NCI-H2029 treated with DMSO at 0.1 percent for 48 hours (cell line): ENCODE measurements at places on chromosomes 4 and X.
A peak's percentile ranks its signal among the peaks of the same experiment; 100 is the strongest.

GRCh38 chr4:144565527-144566195, 80.3 kb upstream of the HHIP start:
- DNase-seq = no peak

DNA sequence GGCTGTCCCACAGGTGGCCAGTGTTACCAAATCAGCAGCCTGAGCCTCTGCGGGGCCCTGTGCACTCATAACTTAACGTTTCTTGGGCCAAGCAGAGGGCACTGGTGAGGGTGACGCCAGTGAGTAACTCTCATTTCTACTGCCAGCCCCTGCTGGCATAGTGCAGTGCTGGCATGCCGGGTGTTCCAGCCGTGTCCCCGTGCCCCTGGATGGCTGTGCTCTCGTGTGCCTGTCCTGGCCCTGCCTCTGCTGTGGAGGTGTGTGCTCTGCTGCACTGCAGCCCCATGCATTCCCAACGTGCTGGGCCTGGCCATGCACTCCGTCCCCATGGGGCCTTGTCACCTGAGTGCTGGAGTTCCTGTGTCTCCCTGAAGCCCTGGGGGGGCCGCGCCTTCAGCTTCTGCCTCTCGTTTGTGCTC, 14.7 kb downstream of the TBC1D14 start:
- DNase-seq = no peak

DNA sequence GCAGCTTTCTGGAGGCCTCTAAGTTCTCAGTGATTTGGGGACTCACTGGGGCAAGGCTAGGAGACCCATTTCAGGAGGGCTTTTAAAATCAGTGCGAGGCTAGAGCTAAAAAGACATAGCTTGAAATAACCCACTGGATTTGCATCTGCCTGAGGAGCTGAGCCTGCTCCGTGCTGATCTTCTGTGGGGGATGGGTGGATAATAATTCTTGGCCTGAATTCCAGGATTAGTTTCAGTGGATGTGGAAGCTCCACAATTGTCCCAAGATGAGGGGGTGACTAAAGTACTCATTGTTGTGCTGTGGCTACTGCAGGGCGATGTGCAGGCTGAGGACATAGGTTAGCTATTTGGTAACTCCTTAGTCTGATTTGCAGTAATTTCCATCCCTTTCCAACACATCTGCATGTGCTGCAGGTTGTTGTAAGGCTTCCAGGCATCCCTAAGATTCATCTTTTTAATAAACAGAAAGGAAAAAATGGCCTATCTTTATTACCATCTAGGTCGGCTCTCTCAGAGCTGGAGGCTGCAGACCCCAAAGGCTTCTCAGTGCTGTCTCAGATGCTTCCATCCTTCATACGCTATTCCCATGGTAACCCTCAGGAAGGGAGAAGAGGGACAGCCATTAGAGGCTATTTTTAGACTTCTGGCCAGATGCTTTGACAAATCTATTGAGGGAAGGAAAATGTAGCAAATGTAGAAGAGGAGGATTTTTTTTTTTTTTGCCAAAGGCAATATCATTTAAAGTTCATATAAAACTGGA, 63.4 kb downstream of the GRXCR1 start:
- DNase-seq = no peak

DNA sequence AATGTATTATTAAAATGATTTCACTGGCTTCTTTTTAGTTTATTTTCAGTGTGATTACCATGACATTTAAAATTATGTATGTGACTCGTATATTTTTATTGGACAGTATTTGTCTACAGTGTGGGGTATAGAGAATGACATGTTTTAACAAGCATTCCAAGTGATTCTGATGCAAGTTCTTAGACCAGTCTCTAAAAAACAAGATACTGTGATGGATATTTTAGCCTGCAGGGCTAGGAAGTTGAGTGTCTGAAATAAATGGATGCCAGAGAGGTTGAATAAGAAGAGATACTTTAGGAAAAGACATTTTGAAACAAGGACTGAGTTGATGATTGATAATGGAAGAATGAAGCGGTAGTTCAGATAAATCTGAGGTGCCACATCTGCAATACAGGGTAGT, 3.5 kb upstream of the MAD2L1 start:
- DNase-seq = no peak

- DNase-seq = no peak
Measured at GRCh38 chr4:90127706-90128345, 632 bp downstream of the CCSER1 start.

DNA sequence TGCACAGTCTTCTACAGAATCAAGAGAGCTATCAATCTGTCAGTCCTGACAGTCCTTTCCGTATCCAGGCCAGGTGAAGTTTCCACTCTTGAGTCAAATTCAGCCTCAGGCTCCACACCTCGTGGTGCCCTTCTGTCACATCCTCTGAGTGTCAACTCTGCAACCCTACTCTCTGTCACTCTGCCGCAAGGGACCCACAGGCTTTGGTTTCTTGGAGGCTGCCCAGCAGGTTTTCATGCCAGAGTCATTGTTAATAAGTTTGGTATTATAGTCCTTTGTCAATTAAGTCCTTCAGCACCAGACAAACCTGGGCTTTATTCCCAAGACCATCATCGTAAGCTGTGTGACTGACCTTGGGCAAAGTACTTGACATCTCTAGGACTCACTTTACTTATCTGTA, 83.4 kb upstream of the KLHL13 start:
- no peak for DNase-seq

DNA sequence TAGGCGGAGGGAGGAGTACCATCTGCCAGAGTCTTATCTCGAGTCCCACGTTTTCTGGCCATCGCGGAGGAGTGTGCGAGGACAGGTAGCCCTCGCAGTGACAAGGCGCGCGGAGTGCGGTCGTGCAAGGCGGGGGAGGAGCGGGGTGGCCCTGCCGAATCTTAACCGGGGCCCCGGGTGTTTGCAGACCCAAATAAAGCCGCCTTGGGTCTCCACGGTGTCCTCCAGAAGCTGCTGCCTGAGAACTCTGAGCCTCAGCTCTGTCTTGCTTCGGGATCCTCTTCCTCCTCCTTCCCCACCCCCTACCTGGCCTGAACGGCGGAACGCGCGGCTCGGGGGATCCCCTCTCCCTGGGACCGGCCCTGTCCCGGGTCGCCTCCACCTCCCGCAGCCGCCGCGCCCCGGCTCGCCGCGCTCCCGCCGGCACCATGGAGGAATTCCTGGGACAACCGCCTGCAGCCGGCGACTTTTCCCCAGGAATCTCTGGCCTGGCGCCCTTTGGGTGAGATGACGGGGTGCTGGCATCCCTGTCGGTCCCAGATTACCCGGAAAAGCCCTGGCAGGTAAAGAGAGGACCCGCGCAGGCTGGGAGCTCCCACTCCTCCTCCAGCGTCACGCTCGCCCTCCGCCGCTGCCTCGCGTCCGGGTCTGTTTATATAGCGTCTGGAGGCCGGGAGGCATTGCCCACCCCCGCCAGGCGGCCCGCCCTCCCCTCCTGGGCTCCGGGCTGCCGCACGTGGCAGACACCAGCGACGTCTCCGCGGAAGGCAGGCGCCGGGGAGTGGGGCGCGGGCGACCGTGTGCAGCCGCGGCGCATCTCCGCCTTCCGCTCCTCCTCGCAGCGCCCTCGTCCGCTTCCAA, at the start of gene GALNTL6:
GALNTL6 (plus strand) TSS at position 740 of the 861 bp plus-strand sequence.
- no peak for DNase-seq

- no peak for DNase-seq
Measured at GRCh38 chrX:134753718-134754008, 95.4 kb upstream of the PLAC1 start.

GRCh38 chr4:162699629-162700028, 467.1 kb downstream of the NAF1 start:
- DNase-seq = no peak

- no peak for DNase-seq
Measured at GRCh38 chr4:102328045-102328444, 17.2 kb downstream of the SLC39A8 start.

GRCh38 chrX:1325515-1326116, 11.0 kb upstream of the IL3RA start:
- no peak for DNase-seq

DNA sequence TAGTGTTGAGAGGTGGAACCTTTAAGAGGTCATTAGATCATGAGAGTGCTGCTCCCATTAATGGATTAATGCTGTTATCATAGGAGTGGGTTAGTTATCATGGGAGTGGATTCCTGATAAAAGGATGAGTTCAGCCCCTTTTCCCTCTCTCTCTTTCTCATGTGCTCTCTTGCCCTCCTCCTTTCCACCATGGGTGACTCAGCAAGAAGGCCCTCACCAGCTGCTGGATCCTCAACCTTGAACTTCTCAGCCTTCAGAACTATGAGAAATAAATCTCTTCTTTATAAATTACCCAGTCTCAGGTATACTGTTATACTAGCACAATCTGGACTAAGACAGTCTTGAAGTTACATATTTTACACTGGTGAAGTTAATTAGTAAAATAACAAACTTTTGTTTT, 10.0 kb upstream of the CDKL5 start:
- DNase-seq = no peak

- no peak for DNase-seq
Measured at GRCh38 chrX:139949703-139950102, 15.6 kb downstream of the CXorf66 start.

GRCh38 chr4:33013282-33013681, 2293.1 kb downstream of the PCDH7 start:
- no peak for DNase-seq

- DNase-seq = no peak
Measured at GRCh38 chr4:124487651-124488050, 224.9 kb downstream of the ANKRD50 start.

DNA sequence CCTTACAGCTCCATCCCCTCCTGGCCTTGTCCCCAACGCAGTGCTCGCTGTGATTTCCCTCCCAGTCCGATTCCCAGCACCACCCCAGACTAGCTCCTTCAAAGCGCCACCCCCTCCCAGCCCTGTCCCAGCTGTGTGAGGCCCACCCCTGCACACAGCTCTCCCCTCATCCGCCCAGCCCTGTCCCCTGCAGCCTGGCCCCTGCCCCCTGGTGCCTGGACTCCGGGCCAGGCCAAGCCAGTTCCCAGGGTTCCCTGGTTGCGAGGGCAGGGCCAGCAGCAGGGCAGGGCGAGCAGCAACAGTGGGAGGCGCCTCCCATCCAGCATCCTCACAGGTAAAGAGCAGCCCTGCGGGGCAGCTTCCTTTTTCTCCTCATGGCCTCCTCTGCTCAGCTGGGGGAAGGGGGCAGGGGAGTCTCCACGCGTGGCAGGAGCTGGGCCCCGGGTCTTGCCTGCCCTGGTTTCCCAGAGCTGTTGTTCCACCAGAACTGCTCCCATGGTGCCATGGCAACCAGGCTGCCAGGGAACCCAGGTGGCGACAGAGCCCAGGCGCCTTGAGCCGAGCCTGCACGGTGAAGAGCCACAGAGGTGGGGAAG, 24.8 kb downstream of the IQSEC2 start:
- DNase-seq = no peak

- no peak for DNase-seq
Measured at GRCh38 chrX:19361701-19362100, 18.0 kb downstream of the PDHA1 start.

- no peak for DNase-seq
Measured at GRCh38 chrX:153875391-153876111, 10.4 kb downstream of the L1CAM start.

GRCh38 chr4:156557920-156558319, 413.7 kb downstream of the PDGFC start:
- no peak for DNase-seq

DNA sequence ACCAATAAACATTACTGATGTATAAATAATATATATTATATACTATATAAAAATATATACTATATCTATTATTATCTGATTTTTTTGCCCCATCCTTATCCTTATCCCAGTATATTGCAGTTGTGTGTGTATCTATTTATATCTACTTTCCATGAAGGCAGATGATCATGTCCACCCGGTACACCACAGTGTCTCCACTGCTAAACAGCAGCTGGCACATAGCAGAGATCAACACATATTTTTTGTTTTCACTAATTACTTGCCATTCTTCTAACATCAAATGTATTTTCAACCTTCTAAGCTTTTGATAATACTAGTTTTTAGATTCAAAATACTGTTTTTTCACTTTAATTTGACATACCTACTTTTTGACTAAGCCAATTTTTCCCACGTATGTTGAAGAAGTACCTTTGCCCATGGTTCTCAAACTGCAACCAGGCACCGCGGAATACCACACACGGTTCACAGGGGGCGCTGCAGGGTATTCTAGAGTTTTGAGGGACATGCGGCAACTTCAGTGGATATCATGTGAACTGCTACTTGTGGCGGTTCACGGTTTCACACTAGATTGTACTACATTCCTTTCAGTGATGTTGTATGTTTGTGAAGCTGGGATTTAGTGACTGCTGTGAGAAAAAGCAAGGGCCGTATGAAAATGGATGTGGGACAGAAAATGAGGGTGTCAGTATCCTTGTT, 182.5 kb upstream of the NPY2R start:
- no peak for DNase-seq

DNA sequence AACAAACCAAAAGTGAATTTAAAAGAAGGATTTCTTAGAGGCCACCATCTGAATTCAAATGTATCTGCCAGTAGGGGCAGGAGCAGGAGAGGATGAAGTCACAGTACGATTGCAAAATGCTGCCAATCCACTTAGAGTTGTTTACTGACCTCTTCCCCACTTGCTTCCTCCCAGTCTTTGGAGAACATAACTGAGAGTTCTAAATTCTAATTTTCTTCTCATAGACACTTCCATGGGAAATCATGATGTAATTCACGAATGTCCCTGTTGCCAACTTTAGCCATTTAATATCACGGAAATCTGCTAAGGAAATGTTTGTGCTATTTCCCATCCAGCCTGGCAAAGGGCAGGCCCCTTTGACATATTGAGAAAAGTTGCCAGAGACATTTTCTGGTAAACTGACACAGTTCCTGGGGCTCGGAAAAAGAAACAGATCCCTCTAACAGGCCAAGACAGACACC, 33.6 kb upstream of the NOCT start:
- peak; percentile 54 for DNase-seq

DNA sequence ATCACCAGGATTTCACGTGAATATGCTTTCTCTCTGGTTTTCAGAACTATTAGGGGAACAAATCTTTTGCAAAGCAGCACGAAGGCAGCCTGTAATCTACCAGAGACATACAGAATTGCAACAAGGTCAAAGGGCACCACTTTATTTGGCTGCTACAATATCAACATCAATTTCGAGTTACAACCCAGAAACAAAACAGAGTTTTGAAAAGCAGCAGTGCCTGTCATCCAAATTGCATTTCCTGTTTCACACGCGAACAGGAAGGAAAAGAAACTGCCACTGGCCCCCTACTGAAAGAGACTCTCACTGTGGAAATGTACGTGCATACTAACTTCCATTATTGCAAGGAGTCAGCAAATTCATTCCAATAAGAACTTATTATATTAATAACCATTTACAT, 17.1 kb upstream of the C1QTNF7 start:
- no peak for DNase-seq
